ENCODE measurements at places on chromosomes 5 and 9.
A peak's percentile ranks its signal among the peaks of the same experiment; 100 is the strongest.

GRCh38 chr5:143057580-143057999, 287.4 kb downstream of the ARHGAP26 start:
- no peak for DNase-seq

- DNase-seq: no peak
These were observed 59.8 kb upstream of the ADAMTS2 start for GRCh38 chr5:179405054-179405416.

DNA sequence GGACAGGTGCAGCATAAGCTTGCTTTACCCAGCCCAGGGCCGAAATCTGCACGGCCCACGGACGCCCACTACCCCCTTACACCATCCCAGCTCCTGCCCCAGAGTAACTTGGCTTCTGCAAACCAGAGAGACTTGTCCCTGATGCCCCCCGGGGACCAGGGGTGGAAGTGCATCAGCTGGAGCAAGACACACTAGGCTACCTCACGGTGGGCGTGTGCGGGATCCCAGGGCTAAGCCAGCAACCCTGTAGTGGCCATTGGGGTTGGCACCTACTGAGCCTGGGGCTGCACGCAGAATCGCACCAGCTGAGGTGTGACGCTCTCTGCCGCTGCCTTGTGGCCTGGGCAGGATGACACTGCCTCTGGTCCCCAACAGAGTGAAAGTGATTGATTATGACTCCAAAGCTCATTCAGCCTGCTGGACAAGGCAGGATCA, 6.1 kb upstream of the ZNF79 start:
- DNase-seq: no peak

DNA sequence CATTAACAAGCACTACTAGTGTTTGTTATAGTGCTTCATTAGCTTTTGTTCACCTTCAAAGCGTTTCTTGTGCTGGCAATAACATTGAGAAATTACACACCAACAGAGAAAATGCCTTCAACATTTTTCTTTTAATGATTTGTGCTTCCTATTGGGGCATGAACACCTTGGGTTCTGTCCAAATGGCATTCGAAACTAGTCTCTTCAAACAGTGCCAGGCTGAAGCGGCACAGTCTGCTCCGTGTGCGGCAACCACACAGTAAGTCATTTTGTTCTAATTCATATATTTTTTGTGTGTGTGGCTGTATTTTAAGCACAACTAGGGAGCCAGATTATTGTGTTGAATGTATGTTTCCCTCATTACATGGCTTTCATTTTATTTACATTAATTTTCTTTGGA, 414.7 kb upstream of the SGCD start:
- DNase-seq: no peak

DNA sequence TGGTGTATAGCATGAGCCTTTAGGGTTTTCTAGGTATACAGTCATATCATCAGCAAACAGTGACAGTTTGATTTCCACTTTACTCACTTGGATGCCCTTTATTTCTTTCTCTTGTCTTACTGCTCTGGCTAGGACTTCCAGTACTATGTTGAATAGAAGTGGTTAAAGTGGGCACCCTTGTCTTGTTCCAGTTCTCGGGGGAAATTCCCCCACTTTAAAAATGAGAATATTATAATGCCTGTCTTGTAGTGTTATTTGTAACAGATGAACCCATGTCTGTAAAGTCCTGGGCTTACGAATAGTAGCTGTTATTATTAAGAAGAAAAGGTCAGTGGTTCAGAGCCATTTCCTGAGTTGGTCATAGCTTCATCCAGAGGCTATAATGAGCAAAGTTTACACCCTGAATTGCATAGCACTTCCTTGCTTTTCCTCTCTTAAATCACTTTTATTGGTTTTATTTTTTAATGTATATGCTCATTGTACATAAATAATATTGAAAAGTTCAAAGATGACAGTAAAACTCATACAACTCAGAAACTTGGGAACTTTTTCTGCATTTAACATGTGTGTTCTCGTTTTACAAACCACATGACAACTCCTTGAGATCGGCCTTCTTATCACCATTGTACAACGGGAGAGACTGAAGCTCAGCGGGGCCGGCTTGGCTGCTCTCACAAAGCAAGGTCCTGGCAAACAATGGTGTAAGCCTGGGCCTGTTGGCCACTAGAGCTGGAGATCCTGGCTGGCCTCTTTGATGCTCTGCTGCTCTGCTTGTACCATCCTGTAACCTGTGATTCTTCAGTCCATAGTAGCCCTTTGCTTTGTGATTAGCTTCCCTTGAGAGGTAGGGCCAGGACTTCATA, 85.2 kb downstream of the CYFIP2 start:
- DNase-seq: no peak

- DNase-seq: no peak
These were observed 88.1 kb downstream of the FANCC start for GRCh38 chr9:95229230-95229915.

DNA sequence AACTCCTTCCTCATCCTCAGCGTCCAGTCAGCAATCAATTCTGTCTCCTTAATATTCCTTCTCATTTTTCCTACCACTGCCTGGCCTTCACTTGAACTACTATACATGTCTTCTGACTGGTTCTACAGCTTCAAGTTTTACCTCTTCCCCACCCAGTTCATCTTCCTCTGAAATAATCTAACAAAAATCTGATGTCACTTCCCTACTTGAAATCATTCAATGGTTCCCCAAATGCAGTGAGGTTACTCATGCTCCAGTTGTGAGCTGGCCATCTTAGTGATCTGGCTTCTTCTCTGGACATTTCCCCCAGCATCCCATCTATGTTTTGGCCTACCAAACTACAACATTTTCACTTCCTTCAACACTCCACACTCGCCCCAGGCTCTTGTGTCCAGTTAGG, 14.9 kb upstream of the TMEM267 start:
- DNase-seq: no peak

DNA sequence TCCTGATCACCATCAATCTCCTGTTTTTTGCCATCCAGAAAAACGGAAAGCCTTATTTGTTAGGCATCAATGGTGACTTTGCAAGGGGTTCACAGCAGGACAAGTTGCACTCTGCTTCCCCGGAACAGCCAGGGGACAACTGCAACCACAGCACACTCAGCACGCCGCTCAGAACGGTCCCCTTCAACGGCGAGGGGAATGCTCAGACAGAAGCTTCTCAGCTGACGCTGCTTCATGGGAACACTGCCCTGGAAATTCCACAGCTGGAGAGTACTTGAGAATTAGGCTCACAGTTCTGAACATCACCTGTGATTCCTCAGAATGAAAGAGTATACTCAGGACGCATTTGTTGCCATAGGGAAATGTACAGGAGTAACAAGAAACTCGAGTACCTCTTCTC, 40.1 kb upstream of the PLPP6 start:
- no peak for DNase-seq

DNA sequence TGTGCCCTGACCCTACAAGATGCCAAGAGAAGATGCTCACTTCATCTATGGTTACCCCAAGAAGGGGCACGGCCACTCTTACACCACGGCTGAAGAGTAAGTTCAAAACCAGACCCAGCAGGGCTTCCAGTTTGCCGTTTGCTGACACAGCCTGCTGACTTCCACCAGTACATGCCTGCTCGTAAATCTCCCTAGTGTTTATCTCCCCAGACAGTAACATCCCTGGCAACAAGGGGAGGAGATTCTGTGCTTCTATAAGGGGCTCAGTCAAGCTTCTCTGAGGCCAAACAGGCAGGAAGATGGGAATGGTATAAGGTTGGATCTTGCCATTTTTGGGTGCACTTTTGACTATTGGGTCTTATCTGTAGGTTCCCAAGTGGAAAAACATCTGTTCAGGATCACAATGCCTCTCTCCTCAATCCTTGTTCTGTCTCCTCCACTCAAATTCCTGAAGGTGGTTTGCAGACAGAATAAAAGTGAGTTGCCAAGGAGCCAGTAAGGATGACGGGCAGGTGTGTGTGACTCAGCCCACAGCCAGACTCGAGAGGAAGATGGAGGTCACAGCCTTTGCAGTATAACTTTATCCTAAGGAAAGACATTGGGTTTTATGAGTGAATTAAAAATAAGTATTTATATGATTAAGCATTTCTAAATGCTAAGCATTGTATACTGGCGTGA, 1.9 kb downstream of the MLANA start:
- DNase-seq: peak; percentile 76

DNA sequence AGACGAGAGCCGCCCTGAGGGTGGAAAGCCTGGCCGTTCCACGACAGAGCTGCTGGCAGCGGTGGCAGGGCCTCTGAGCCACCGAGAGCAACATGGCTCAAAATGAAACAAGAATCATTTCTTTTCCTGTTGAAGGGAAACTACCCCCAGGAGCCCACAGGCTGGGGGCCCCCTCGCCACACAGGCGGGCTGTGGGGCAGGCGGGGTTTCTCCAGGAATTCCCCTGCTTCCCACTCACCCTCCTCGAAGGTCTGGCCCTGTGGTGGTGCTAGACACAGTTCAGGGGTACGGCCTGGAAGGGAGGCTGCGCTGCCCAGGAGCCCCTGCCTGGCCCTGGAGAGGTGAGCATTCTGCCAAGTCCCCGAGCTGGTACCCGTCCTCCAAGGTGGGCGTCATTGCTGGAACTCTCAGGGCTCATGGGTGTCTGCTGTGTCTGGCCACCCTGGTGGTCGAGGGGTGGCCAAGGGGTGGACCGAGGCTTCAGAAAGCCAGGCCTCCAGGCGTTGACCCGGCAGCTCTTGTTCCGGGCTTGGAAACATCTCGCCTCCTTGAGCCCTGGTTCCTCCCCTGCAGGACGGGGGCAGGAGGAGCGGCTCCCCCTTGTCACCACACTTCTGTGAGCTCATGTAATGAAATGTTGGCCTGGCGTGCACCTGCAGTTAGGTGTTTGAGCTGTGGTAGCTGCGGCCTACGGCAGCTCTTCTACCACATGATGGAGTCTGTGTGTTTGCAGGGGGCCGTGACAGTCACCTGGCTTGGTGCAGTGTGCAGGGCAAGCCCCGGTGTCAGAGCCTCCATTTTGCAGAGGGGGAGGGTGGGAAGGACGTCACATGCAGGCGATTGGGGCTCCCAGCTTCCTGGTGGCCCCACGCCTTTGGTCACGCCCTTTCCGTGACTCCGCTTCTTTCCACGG, 65.3 kb downstream of the RXRA start:
- no peak for DNase-seq

DNA sequence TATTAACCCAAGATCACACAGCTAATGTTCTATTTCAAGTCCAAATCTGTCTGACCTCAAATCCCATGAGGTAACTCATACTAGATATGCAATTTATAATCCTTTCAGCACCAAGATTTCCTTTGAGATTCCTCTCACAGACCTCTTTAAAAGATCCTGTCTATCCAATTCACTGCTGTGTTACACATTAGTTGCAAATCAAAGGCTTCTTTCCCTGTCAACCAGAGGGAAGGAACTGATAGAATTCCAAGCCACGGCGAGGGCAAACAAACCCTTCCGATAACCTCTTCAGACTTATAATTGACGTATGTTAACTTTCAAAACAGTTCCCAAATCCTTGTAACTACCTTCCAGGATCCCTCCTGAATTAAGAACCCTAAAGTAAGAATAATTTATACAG, 168.9 kb downstream of the DRD1 start:
- DNase-seq: no peak

DNA sequence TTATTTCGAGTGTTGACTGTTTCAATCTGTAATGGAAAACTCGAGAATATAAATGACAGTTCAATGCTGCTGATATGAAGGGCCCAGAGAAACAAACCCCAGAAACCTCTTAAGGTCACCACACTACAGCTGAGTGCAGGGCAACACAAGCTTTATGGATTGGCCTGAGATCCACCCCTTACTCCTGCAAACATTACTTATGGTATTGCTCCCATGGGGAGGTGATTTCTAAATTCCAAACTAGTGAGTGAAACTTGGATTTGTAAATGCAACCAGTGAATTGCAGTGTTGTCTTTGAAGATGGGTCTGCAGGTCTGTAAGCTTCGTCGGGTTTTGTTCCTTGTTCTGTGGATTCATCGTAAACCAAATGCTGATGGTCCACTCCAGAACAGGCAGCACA, 85.4 kb downstream of the NTRK2 start:
- DNase-seq: no peak

- DNase-seq: no peak
These were observed 602.2 kb downstream of the BNC2 start for GRCh38 chr9:16268067-16268881.

DNA sequence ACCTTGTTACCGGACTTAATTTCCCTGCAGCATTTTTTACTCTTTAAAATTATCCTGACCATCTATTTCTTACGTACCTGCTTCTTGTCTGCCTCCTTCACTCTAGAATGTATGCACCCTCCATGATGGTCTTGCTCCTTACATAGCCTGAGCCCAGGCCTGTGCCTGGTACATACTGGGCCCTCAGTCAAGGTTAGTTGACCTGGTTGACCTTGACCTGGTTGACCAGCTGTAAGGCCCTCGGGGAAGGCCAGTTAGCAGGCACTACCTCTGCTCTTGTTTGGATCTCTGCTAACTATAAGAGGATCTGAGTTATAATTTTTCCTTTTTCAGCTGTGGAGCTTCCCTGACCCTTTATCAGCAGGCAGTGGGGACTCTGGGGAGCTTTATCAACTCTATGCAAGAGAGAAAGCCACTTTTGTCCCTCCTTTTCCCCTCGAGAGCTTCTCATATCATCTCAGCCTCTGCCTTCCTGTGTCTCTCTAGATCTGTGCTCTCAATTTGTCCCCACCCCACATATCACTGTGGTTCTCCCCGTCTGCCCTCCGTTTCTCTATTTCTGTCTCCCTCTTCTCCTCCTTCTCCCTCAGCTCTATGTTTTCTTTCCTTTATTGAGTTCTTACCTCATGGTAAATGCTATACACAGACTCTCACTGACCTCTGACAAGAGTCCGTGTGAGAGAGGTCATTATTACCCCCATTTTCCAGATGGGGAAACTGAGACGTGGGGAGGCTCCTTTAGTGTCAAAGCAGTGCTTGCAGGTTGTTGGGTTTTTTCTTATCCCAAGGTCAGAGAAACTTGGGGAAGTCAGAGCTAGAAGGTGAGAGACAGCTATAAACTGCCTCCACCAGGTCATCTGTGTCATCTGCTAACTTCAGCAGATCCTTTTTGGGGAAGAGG, 28.6 kb downstream of the SPRY4 start:
- DNase-seq: no peak

DNA sequence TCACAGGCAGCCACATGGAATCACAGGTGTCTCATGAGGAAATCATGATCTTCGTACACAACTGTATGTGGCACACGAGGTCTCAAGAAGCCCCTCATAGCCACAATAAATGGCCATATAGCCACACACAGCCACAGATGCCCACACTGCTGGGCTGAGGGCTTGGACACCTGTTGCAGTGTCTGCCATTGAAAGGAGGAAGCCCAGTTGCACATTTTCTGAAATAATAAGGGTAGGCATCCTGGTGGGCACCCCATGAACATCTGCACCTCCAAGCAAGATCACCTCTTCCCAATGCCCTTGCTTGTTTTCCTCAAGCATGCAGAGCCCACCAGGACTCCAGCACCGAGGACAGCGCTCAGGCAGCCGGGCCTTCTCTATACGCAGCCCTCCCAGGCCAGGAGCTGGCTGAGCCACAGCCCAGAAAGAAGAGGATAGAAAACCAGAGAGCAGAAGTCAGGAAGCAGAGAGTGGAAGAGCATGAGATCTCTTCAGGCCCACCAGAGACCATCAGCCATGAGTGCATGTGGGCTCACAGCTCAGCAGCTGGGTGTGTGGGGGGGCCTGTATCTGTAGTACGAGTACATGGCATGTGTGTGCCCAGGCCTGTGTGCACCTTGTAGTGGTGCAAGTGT, 1.0 kb upstream of the ACSL6 start:
- peak; percentile 84 for DNase-seq

GRCh38 chr5:87844449-87844848, 424.2 kb downstream of the TMEM161B start:
- DNase-seq: no peak

GRCh38 chr5:176629853-176630680, at the start of the genes EIF4E1B and SNCB:
Gene EIF4E1B, plus strand, starts transcription at chr5:176630675. Its CDS starts 12,113 bp downstream, at chr5:176642788.
Gene SNCB, minus strand, starts transcription at chr5:176630534. Its CDS starts 880 bp downstream, at chr5:176629654.
- DNase-seq: peak; percentile 44

- no peak for DNase-seq
These were observed 211.6 kb downstream of the ATP10B start for GRCh38 chr5:160640406-160640805.
